NCI-H2081 treated with DMSO at 0.1 percent for 48 hours (cell line): ENCODE measurements at places on chromosomes 1 and 21.

GRCh38 chr1:47818682-47819573, 178.3 kb downstream of the TRABD2B start:
- no peak for DNase-seq

- no peak for DNase-seq
These were observed 52.6 kb downstream of the BRINP2 start for GRCh38 chr1:177223359-177223758.

DNA sequence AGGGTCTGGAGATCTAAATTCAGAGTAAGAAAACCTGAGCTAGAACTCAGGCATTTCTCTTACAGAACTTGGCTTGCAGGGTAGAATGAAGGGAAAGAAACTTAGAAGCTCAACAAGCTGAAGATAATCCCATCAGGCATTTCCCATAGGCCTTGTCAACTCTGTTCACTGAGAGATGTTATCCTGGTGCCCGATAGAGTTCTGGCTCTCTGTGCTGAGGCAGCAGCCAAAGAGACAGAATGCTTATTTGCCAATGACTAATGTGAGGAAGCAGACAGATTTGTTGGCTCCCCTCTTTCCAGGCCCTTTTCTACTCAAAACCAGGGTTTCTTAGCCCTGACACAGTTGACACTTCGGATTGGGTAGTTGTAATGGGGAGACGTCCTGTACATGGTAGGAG, 22.3 kb upstream of the TRIM45 start:
- no peak for DNase-seq

GRCh38 chr1:198096390-198096789, 60.4 kb upstream of the NEK7 start:
- DNase-seq = no peak

GRCh38 chr1:110636149-110636935, 30.2 kb upstream of the KCNA2 start:
- no peak for DNase-seq

DNA sequence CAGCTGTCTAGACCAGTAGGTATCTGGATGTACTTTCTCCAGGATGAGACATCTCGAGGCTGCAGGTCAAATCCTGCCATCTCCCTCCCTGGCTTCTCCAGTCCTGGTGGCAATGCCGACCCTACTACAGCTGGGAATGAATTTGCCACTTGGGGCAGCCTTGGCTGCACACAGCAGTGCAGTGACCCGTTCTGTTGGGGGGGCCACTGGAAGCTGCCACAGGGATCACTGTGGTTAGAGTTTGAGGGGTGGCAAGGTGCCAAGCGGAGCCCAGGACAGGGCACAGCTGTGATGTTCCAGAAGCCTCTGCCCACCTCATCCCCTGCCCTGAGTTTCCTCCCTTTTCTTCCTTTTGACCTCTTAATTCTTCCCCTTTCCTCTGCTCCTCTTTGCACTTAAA, 17.1 kb downstream of the COL6A2 start:
- no peak for DNase-seq

GRCh38 chr1:63877816-63878215, 104.0 kb downstream of the ROR1 start:
- DNase-seq = no peak

DNA sequence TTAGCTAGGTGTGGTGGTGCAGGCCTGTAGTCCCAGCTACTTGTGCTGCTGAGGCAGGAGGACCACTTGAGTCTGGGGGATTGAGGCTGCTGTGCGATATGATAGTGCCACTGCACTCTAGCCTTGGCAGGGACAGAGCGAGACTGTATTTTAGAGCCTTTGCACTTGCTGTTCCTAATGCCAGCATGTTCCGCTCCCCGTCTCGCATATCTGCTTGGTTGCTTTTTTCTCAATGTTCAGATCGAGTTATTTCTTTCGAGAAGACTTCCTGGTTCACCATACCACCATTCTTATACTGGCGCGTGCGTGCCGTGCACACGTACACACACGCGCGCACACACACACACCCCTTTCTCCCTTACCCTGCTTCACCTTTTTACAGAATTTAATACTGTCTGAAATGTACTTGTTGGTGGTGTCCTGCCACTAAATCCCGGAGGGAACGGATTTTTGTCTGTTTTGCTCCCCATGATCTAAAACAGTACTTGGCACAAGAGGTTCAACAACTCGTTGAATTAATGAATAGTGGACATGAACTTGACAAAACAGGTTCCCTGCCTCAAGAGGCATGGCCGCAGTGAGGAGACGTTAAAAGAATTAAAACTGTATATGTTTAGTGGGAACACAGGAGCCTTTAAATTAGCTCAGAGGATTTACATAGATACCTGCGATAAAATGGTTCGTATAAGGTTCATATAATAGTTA, 1.1 kb upstream of the RPRD2 start:
- DNase-seq = no peak

- DNase-seq = no peak
These were observed 22.2 kb upstream of the PRSS38 start for GRCh38 chr1:227793079-227793947.

GRCh38 chr1:93807311-93807930, 71.6 kb downstream of the DNTTIP2 start:
- DNase-seq = no peak

DNA sequence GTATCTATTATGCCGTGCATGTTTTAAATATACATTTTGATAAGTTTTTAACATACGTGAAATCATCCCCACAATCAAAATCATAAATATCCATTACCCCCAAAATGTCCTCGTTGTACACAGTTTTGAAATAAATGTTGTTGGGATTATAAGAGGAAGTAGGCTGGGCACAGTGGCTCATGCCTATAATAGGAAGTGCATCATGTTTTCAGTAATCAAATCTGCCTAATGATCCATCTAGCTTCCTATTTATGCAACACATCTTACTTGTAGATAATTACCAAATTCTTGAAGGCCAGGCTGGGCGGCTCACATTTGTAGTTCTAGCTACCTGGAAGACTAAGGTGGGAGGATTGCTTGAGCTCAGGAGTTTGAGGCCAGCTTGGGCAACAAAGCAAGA, 15.0 kb upstream of the IFNGR2 start:
- no peak for DNase-seq

DNA sequence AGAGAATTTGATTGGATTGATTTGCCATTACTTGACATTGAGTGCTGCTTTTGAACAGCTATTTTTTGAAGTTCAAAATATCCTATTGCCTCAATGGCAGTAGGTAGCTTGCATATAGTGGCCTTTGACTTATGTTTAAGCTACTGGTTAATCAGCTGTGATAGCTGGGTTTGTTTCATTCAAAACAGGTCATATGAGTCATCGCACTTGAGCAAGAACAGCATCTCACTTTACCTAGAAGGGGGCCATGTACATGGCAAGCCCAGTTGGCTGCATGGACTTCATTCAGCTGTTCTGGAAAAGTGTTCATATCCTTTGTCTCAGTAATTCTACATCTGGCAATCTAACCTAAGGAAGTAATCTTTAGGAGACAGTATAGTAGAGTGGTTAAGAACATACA, 29.0 kb upstream of the ARID1A start:
- DNase-seq = no peak

DNA sequence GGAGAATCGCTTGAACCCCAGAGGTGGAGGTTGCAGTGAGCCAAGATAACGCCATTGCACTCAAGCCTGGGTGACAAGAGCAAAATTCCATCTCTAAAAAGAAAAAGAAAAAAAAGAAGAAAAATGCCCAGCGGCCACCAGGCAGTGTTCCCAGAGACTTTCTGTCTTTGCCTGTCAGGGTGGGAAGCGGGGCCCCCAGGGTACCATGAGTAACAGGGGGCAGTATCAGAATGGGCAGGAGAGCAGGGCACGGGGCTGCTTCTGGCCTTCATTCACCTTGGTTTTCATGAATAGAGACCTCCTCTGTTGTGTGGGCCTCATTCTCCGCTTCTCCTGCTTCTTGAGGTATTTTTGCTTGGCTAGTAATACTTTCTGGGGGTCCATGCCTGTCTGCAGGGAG, 20.4 kb downstream of the SLC26A9 start:
- no peak for DNase-seq

DNA sequence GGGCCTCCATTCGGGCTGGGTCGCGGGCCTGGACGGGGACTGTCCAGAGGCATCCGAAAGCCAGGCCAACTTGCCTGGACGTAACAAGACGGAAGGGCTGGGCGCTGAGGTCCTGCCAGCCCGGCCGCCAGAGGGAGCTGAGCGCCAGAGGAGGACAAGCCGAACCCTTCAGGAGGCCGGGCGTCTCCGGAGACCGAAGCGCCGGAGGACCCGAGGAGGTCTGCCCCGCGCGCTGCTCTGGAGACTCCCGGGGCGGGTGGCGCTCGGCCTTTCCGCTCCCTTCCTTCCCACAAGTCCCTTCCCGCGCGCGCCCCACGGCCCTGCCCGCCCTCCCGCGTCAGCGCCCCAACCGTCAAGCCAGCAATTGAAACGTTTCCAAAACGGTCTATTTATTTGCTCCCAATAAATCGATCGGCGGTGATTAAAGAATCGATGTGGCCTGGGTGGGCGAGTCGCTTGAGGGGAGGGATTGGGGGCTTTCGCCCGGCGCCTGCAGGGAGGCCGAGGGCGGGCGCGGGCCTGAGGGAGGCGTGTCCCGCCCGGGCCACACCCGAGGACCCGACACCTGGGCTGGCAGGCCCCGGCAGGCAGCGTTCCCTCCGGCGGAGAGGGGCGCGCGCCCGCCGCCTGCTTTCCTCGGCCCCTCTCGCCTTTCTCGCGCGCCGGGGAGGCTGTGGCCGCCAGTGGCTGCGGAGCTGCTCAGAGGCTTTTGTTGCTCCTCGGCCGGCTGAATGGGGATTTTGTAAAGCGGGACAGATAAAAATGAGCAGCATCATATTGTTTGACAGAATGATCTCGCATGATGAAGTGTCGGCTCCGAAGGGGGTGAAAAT, 5.2 kb upstream of the FOXD3 start:
- no peak for DNase-seq

DNA sequence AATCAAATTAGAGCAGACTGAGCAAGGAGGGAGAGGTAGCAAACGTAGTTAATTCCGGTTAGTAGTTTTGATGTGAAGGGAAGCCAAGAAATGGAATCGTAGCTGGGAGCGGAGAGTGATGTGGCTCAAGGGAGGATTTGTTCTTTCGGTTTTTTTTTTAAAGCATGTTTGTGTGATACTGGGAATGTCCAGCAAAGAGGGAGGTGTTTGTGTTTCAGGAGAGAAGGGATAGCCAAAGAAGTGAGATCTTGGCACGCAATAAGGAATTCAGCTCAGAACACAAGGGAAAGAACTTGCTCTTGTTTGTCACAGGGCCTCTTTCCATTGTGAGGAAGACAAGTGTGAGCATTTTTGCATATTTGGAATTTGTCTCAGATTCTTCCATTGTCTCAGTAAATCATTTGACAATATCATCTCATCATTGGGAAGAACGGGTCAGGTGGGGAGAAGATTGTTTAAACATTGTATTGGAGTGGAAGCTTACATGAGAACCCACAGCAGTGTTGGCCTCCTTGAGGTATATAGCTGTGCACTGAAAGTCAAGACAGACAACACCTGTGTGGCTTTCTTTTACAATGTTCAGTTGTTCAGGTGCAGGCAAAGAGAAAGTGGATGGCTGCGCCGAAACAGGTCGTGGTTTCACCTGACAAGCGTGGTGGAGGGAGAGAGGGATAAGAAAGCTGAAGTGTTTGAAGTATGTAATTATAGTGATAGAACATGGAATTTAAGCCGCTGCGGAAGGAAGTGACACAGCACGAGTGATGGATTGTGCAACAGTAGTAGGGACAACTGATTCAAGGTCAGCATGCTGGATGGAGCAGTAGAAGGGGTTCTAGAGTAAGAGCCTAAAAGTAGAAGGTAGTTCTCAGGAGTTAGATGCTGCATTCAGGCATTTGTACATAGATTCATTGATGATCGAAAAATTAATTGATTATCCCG, 25.4 kb downstream of the FMN2 start:
- DNase-seq = no peak

GRCh38 chr1:64527165-64527564, 57.2 kb downstream of the CACHD1 start:
- DNase-seq = no peak
